ENCODE measurements at places on chromosomes 6 and 20.

GRCh38 chr6:144912474-144912873, 627.3 kb downstream of the UTRN start:
- no peak for DNase-seq

- DNase-seq, result peak; percentile 21
These were observed 94.0 kb downstream of the SGK1 start for GRCh38 chr6:134223796-134224420.

- no peak for DNase-seq
These were observed 108.9 kb downstream of the CDH4 start for GRCh38 chr20:61360940-61361339.

GRCh38 chr6:73746787-73747186, 50.8 kb downstream of the CD109 start:
- DNase-seq, result no peak

GRCh38 chr6:74551896-74552295, 654.0 kb downstream of the COL12A1 start:
- no peak for DNase-seq

DNA sequence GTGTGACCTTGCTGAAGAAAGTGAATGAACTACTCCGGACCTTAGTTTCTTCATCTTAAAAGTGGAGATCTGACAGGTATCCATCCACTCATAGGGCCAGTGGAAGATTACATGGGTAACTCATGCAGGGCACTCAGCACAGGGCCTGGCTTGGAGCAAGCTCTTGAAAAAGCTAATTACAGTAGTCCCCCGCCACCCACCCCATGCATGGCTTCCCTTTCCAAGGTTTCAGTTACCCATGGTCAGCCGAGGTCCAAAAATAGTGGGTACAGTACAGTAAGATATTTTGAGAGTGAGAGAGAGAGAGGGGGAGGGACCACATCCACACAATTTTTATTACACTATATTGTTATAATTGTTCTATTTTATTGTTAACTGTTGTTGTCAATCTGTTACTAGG, 7.1 kb upstream of the PMEPA1 start:
- no peak for DNase-seq

DNA sequence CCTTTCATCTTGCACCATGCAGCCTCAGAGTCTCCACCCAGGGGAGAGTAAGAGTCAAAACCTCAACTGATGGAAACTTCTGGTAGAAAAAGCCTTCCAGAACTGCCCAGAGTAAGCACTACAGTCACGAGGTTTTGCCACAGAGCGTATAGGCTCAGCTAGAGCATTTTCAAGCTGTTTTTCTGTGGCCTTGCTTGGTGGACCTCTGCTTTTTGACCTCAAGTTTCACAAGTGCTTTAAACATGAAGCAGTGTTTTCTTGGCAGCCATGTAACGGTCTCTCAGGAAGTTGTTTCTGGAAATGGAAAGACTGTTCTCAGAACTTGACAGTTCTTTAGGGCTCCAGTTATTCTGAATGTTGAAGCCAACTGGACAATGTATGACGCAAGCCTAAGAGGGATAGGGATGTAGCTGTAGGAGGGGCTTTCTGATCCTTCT, 146.5 kb downstream of the ZDHHC14 start:
- DNase-seq, result no peak

GRCh38 chr6:27177485-27178406, 69.8 kb upstream of the PRSS16 start:
- DNase-seq, result peak; percentile 85

DNA sequence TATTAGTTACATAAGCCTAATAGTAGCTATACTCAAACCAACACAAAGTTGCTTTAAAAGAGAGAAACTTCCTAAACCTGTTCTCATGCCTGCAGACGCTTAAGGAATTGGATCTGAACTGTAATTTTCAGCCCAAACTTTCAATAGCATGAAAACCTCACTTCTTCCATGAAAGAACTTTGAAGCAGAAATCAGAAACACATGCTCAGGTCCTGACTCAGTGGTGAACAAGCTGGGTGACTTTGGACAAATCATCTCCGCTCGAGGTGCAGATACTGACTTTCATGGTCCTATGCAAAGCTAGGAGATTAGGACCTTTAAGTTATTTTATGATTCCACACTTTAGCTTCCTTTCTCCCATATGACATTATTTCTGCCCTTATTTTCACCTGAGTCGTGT, 36.5 kb downstream of the NOX3 start:
- DNase-seq, result no peak

GRCh38 chr6:43257367-43258145, 14.3 kb downstream of the TTBK1 start:
- DNase-seq, result no peak

GRCh38 chr6:148572676-148573335, 174.0 kb upstream of the UST start:
- no peak for DNase-seq

DNA sequence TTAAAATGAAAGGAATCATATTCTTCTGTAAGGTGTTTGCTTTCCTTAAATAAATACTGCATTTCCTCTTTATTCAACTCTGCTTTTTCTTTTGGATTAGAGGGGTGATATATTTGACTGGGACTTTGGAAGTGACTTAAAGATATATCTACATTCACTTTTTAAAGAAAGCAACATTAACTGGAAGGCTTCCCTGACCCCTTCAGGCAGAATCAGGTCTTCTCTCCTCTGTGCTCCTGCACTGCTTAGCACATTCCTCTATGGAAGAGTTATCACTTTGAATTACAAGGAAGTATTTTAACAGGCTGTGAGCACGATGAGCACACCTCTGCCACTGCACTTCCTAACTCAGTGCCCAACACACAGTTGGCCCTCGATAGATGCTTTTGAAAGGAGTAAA, 59.2 kb upstream of the POU3F2 start:
- DNase-seq, result no peak

Measured in kidney epithelial cell (primary cell).